ENCODE measurements at places on chromosomes 3 and 15. TPM values are rescaled to one million over a fixed set of nuclear protein-coding genes. Genes with fewer than 3 reads are reported as not detected.

- no peak overlapping the region for H3K27ac ChIP-seq
- DNase-seq: no peak
- no peaks in the 10 kb centered on the region for H3K27me3 ChIP-seq
- no peak overlapping the region for H3K4me3 ChIP-seq
- no peaks in the 10 kb centered on the region for H3K4me1 ChIP-seq
These were observed 79.6 kb downstream of the SUMF1 start for GRCh38 chr3:4387210-4388204.

DNA sequence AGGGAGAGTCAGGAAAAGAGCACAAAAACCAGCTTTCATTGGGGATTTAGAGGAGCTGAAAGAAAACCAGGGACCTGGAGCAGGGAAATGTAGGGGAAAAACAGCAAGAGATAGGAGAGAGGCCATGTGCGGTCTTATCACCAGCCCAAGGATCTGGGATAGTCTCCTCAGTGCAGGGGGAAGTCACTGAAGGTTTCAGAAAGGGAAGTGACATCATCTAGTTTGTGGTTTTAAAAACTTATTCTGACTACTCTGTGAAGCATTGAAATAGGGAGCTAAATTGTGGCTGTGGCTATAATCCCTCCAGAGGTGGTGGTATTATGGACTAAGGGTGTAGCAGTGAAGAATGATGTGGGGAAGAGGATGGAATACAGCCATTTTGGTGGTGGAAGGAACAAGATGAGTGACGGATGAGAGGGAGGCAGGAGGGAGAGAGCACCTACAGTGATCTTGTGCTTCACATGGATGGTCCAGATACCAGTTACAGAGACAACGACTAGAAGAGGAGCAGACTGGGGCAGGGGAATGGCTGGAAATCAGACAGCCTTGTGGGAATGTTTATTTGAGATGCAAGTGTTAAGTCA is 72.7 kb downstream of the HMG20A start:
- no peaks in the 10 kb centered on the region for H3K36me3 ChIP-seq
- H3K27ac ChIP-seq: no peak overlapping the region
- H3K4me1 ChIP-seq: no peaks in the 10 kb centered on the region
- no peak for DNase-seq
- H3K27me3 ChIP-seq: no peaks in the 10 kb centered on the region

DNA sequence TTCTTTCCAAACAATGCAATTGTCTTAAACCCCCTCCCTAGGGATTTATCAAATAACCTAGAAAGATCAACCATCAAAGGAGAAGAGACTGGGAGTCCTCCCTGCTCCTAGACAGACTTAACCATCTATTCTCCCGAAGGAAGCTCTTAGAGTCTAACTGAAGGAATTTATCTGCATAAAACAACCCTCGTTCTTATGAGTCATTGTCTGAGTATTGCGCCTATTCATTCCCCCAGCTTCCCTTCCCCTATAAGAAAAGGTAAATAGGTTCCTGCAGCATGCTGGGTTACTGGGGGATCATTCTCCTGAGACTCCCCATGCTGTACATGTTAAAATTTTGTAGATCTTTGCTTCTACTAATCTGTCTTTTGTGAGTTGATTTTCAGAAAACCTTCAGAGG is 412.7 kb downstream of the OCA2 start:
- no peaks in the 10 kb centered on the region for H3K4me1 ChIP-seq
- H3K27ac ChIP-seq: no peak overlapping the region
- H3K36me3 ChIP-seq: no peaks in the 10 kb centered on the region
- no peak for DNase-seq
- H3K27me3 ChIP-seq: no peaks in the 10 kb centered on the region

- no peaks in the 10 kb centered on the region for H3K27me3 ChIP-seq
- no peak overlapping the region for H3K4me3 ChIP-seq
- peaks cover 15% of the 10 kb centered on the region for H3K4me1 ChIP-seq
- no peak for DNase-seq
- H3K36me3 ChIP-seq: no peaks in the 10 kb centered on the region
- H3K27ac ChIP-seq: no peak overlapping the region
These were observed 82.8 kb downstream of the MAGI1 start for GRCh38 chr3:65955792-65956477.

GRCh38 chr3:32138545-32139104 is 32.2 kb downstream of the GPD1L start:
- no peak overlapping the region for H3K27ac ChIP-seq
- DNase-seq: no peak
- no peaks in the 10 kb centered on the region for H3K4me1 ChIP-seq

- DNase-seq: no peak
- H3K27ac ChIP-seq: no peak overlapping the region
- no peak overlapping the region for H3K4me3 ChIP-seq
- H3K27me3 ChIP-seq: no peaks in the 10 kb centered on the region
- no peaks in the 10 kb centered on the region for H3K36me3 ChIP-seq
- H3K4me1 ChIP-seq: no peaks in the 10 kb centered on the region
These were observed 182.2 kb downstream of the NTRK3 start for GRCh38 chr15:88074386-88074785.

GRCh38 chr3:149449799-149450198 is 24.7 kb upstream of the TM4SF4 start:
- H3K27ac ChIP-seq: no peak overlapping the region
- no peaks in the 10 kb centered on the region for H3K36me3 ChIP-seq
- DNase-seq: no peak
- H3K27me3 ChIP-seq: no peaks in the 10 kb centered on the region
- no peak overlapping the region for H3K4me3 ChIP-seq
- H3K4me1 ChIP-seq: no peaks in the 10 kb centered on the region

DNA sequence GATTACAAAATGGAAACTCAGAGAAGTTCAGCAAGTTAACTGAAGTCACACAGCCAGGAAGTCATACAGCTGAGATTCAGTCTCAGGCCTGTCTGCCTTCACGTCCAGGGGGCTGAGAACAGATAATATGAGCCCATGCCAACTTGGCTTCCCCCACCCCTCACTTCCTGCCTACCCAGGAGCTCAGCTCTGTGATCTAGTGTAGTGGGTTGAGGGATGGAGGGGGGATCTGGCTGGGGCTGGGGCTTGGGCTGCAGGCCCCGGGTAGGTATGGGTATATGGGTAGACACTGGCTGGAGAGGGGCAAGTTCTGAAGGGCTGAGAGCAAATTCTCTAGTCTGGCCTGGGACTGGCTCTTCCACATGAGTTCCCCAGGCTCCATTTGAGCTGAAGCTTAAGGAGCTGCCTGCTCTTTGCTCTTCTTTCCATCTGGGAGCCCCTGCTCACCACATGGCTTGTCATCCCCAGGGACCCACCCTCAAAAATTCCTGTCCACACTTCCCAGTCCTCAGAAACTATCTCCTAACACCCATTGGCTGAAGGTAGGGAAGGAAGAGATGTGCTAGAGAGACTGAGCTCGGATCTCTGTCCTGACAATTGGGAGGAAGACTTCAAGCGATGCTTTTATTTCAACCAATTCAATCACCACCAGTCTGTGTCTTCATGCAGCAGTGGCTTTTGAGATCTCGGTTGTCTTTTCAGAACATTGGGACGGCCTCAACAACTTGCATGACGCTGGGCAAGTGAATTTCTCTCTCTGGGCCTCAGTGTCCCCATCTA is 2.0 kb downstream of the RASGRF1 start:
- no peaks in the 10 kb centered on the region for H3K36me3 ChIP-seq
- H3K27me3 ChIP-seq: peaks cover 31% of the 10 kb centered on the region
- no peak overlapping the region for H3K27ac ChIP-seq
- no peak for DNase-seq
- H3K4me1 ChIP-seq: no peaks in the 10 kb centered on the region
- no peak overlapping the region for H3K4me3 ChIP-seq

Gene CYP1A2
- total RNA-seq: not detected

Gene TMC3
- total RNA-seq: not detected

Gene SMCO1
- not detected for total RNA-seq

Gene BMF
- total RNA-seq: 5.0 TPM

Gene PARP15
- total RNA-seq: 1.1 TPM

Gene RMDN3
- 49.1 TPM for total RNA-seq

Measured in colonic mucosa (tissue), 4 donors.